ENCODE measurements at places on chromosomes 2 and 18.

DNA sequence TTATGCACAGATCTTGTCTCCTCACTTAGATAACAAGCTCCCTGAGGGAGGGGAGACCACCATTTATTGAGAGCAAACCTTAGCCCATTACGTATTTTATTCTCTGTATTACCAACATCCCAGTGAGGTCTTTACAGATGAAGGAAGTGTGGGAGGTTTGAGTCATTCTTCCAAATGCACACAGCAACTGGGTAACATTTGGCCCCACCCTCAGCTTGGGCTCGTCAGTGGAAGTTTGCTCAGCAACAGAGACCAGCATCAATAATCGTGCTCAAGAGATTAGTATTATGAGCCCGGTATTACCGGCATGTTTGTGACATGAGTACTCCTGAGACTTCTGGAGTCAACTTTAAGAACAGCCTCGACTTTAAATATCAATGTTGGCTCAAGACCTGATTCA is 168.6 kb downstream of the ETAA1 start:
- H3K27ac ChIP-seq = no peak overlapping the region
- H3K27me3 ChIP-seq = no peaks in the 10 kb centered on the region
- H3K4me3 ChIP-seq = no peak overlapping the region
- H3K4me1 ChIP-seq = no peaks in the 10 kb centered on the region

DNA sequence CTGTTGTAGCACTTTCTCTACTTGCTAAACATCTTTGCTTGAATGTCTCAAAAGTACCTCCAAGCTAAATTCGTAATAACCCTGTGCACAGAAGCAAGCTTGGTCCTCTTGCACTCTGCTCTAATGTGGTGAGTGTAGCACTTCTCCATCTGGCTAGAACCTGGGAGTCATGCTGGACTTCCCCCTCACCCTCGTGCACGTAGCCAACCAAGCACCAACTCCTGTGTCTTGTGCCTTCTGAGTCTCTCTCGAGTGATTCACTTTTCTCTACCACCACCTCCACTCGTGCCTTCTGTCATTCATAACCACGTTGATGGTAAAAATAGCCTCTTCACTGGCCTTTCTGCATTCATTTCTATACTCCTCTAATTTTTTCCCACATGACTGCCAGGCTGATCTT is 91.9 kb upstream of the KCNE4 start:
- H3K27ac ChIP-seq = no peak overlapping the region
- no peaks in the 10 kb centered on the region for H3K4me1 ChIP-seq
- H3K27me3 ChIP-seq = no peaks in the 10 kb centered on the region
- no peak for DNase-seq
- no peaks in the 10 kb centered on the region for H3K36me3 ChIP-seq
- no peak overlapping the region for H3K4me3 ChIP-seq

GRCh38 chr2:231929961-231930592 is 3.9 kb upstream of the NPPC start:
- no peaks in the 10 kb centered on the region for H3K36me3 ChIP-seq
- H3K27me3 ChIP-seq = peaks cover 19% of the 10 kb centered on the region
- peaks cover 5% of the 10 kb centered on the region for H3K4me1 ChIP-seq
- H3K4me3 ChIP-seq = no peak overlapping the region
- no peak for DNase-seq
- no peak overlapping the region for H3K27ac ChIP-seq

- H3K36me3 ChIP-seq = no peaks in the 10 kb centered on the region
- no peaks in the 10 kb centered on the region for H3K4me1 ChIP-seq
- no peak overlapping the region for H3K4me3 ChIP-seq
- no peaks in the 10 kb centered on the region for H3K27me3 ChIP-seq
Measured at GRCh38 chr2:170886386-170886785, 42.7 kb upstream of the GORASP2 start.

DNA sequence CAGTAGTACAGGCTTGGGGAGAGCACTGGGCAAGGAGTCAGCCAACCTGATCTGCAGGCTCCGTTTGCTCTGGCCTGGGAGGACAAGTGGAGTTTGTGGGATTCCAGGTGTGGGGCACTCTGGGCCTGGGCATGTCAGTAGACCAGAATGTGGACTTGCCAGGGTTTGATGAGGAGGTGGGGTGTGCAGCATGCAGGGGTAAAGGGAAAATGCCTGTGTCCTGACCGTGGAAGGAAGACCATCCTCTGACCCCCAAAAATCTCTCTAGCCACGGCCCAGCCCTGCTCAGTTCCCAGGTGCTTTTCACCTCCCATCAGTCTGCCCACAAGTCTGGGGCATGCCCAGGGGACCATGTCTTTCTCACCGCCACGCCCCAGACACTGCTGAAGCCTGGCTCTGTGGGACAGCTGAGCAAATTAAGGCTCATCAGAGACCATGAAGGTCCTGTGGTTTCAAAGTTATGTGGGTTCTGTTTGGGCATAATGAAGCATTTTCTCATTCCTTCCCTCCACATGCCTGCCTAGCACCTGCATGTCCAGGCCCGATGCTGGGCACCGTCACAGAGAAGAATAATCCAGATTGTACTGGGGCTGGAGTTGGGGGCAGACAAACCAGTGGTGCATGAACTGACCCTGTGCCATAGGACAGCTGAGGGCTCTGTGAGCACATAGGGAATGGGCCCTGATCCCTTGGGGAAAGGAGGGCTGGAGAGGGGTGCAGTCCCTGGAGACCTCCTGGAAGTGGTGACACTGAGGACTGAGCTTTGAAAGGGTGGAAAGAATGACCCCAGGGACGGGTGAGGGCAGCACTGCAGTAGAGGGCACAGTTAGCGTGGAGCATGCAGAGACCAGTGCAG is 6.5 kb upstream of the KCNF1 start:
- H3K4me3 ChIP-seq = no peak overlapping the region
- no peaks in the 10 kb centered on the region for H3K4me1 ChIP-seq
- no peak overlapping the region for H3K27ac ChIP-seq
- no peak for DNase-seq

Data from iPS DF 6.9 (cell line).